ENCODE measurements at places on chromosomes 6 and 20.

DNA sequence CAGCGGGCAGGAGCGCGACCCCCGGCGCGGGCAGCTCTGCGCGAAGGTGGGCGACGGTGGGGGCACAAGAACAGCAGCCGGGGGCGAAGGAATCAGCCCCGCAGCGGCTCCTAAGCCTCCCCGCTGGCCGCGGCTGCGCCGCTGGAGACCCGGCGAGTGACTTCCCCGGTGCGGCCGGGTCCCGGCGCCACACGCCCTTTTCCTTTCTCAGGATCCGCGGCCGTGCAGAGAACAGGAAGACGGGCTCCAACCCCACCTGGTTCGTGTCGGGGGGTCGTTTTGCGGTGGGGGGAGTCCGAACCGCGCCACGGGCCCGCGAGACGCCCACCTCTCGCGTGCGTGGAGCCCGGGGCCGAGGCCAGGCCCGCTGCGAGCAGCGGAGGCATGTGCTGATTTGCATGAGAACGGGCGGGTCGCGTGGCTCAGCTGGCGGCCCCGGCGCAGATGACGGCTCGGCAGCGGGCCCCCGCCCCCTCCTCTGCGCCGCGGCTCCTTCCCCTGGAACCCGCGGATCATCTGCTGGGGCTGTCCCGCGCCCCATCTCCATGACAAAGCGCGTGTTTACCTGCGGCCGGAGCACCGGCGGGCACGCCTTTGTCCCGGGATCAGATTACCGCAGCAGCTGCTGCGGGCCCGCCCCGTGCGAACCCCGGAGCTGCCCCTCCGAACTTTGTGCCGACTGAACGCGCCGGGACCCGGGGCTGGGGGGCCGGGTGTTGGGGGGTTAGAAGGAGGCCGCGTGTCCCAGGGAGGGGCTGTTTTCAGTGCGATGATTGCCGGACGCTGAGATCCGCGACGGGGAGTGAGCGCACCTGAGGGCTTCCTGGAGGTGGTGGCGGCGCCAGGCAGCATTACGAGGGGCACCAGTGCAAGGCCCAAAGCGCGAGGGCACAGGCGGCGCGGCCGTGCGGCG, 4.9 kb upstream of the DLL1 start:
- no peak for DNase-seq

DNA sequence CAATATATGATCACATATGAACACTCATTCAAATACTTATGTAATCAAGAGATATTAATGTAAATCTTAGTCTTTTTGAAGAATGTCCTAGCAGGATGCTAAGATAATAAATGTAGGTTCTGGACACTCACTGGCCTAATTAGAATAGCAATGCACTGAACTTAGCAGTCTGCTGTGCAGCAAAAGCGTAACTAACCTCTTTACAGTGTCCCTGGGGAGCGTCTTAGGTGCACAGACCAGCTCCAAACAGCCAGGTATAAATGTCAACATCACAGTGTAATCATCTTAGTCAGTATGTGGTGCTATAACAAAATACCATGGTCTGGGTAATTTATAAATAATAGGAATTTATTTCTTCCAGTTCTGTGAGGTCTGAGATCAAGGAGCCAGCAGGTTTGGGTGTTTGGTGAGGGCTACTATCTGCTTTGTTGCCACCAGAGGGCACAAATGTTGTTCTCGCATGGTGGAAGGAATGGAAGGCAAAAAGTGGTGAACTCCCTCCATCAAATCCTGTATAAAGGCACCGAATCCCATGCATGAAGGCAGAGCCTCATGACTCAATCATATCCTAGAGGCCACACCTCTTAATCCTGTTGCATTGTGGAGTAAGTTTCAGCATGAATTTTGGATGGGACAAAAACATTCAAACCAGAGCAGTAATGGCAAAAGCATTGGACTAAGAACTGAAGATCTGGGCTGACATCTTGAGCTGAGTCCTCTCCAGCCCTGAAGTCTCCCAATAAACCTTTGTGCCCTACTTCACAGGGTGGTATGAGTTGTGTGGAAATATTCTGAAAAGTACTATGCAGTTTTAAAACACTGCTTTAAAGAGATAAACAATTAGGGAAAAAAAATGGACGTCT, 41.8 kb upstream of the FOXO3 start:
- peak; percentile 45 for DNase-seq

DNA sequence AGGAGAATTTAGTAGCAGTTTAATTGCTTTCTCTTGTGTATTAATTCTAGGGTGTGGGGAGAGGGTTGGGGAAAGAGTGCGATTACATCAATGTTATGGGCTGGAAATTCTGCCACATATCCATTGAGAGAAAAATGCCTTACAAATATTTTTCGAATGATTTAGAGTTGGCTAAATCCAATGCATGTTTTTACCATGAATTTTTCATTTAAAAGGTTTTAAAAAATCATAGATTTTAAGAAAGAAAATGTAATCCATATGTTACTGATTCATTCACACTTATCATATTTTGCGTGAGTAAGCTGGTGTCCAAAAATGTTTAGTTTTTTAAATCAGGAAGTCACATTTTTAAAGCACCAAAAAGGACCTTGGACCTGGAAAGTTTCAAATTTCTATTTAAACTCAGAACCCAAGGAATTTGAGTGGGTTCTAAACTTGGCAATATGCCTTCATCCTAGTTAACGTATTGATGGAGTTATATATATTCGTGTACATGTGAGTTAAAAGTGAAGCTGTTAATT, 627.4 kb upstream of the CITED2 start:
- DNase-seq, result no peak

DNA sequence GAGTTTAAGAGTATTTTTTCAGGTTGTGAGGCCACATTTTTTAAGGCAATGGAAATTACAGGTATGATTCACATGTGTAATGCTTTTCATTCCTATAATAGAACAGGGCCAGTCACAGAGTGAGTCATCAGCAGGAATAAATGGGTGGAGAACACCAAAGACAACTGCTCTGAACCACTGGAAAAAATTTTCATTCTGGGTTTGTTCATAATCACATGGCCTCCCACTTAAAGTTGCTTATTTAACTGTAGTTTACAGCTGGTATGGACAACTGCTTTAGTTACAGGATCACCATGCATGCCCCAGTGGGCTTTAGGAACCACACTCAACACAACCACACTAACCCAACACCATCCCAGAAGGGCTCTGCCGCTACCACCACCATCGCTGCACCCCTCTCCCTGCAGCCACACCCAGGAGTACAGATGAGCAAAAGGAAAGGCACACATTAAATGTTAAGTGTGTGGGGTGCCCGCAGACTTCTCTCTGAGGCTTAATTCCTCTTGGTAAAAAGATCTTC, 107.0 kb upstream of the DST start:
- peak; percentile 79 for DNase-seq

DNA sequence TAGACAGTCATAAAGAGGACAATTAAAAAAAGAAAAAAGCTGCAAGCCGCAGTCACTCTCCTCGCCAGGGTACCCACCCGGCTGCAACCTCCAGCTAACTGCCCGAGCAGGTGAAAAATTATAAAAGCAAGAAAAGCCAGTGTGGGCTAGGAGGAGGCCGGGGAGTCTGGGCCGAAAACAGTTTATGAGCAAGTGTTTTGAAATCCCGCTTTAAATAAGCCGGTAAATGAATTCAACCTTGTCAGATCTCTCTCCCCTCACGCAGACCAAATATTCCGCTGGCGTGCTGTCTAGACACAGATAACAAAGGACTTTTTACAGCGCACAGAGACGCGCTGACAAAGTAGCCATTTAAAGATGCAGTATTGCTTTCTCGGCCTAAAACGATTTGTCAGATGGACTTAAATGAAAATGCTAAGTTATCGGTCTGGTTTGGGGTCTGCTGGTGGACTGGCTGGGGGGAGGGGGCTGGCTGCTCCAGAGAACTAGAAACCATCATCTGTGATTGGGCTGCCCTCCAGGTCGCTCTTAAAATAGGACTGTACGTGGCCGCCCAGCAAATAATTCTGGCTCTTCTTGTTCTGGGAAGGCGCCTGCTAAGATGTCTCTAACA, 24.6 kb downstream of the PMEPA1 start:
- no peak for DNase-seq

DNA sequence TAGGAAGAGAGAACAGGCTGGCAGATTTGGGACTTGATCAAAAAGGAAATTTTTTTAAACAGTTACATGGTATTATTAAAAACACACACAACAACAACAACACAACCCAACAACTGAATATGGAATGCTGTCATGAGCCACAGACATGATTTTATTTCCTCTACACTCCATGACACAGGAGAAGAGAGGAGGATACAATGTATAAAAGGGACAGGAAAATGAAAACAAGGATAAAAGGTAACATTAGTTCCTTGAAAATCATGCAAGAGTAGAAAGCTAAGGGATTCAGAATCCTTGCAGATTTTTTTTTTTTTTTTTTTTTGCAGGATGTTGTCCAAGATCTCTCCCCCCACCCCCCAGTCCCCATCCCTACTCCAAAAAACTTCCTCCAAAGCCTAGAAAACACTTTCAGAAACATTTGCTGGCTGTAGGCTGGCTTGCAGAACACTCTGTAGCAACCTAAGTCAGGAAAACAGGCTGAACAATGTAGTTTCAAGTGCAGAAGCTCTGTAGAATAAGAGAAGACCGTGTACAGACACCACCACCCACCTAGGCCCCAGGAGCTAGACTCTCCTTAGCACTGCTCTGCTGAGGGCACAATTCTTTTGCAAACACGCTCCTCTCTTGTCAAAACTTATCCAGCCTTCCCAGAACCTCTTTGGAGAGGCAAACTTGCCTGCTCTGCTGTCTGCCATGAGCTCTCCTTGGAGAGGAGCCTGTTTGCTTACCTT, 845 bp downstream of the ZMYND8 start:
- DNase-seq, result peak; percentile 43

DNA sequence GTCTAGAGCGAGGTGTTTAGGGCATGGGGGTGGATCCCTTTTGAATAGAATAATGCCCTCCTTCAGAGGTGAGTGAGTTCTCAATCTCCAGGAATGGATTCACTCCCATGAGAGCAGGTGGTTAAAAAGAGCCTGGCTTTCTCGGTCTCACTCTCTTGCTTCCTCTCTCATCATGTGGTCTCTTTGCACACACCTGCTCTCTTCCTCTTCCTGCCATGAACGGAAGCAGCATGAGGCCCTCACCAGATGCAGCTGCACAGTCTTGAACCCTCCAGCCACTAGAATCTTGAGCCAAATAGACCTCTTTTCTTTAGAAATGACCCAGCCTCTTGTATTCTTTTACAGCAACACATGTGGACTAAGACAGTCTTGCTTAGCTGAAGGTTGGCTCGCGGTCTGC, 119.3 kb downstream of the BMP7 start:
- no peak for DNase-seq

DNA sequence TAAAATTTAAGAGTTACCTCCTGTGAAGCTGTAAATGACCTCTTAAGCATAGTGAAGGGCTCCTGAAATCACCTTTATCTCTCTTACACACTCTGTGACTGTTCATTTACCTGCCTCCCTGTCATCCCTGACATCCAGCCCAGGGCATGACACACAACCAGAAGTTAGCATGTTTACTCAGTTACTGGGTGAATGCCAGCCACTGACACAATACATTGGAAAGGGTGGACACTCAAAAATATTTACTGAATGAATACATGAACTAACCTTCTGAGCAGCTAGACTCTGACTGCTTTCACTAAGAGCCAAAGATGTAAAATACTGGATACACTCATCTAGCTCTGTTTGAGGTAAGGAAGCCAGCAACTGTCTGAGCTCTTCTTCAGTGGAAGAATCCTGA, 25.3 kb downstream of the SERAC1 start:
- DNase-seq, result peak; percentile 44

- no peak for DNase-seq
Measured at GRCh38 chr6:73943930-73944652, 248.1 kb downstream of the CD109 start.

All from dermis blood vessel endothelial cell (primary cell).